Panc1 (cell line): ENCODE measurements at places on chromosomes 13 and 19.

GRCh38 chr19:36449059-36449670 lies 30.7 kb upstream of the ZFP82 start:
- no peak for DNase-seq

DNA sequence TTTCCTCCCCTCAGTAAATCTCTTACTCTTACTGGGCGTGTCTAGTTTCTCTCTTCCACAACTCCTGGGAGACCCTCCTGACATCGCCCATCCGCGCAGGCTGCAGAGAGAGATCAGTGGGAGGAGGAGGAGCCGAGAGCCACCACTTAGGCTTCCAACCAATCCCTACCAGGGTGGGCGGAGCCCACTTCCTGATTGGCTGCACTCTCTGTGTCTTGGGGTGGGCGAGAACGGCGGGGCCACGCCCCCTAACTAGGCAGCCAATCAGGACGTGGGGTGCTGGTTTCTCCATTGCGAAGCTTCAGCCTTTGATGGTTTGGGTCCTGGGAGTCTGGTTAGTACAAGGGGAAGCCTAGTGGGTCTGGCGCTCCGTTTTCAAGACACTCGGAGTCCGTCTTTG lies at the start of gene PMIS2:
Gene PMIS2, plus strand, starts transcription at position 326 of the 400 bp plus-strand sequence. CDS start 87 bp downstream, outside the sequence.
- no peak for DNase-seq

GRCh38 chr13:20686167-20686566 lies 17.3 kb upstream of the IL17D start:
- DNase-seq: no peak

DNA sequence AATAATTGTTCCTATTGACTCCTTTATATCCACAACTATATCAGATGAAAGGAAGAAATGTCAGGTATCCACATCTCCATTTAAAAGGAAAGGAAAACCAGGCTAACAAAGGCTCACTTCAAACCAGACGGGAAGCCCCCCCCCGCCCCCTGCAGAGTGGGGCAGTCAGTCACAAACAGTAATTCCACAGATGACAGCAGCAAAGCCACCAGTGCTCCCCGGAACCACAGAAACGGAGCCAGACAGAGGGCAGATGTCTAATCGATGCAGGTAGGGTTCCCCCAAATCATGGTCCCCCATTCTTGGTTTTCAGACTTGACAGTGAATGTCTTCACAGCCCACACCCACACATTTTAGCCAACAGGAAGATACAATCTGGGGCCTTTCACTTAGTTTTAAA lies 100.8 kb downstream of the STK24 start:
- DNase-seq: no peak

DNA sequence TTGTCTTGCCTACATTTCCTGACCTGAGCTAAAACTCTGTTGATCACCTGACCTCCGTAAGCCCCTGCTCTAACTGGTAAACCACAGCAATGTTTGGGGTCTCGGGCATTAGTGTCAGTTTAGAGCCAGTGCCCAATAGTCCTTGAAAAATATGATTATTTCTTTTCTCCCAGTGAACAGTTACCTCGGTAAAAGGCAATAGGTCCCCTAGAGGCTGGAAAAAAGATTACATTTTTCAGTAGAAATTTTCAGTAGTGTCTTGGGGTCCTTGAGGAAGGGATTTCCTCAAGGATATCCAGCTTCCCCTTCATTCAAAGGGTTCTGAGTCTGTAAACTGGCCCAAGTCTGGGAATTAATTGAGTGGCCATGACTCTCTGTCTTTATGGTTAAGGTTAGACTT lies 177.5 kb downstream of the SLC7A1 start:
- no peak for DNase-seq

DNA sequence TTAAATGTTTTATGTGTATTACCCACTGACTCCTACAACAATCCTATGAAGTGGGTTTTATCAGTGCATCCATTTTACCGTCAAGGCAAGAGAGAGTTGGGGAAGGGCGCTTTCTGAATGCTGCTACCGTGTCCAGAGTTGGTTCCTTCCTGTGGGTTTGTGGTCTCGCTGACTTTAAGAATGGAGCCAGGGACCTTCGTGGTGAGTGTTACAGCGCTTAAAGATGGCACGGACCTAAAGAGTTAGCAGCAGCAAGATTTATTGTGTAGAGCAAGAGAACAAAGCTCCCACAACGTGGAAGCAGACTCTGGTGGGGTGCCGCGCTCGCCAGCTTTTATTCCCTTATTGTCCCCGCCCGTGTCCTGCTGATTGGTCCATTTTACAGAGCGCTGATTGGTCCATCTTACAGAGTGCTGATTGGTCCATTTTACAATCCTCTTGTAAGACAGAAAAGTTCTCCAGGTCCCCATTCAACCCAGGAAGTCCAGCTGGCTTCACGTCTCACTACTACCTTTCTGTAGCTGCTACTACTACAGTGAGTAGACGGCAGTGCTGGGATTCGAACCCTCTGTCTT lies 6.1 kb downstream of the OSCAR start:
- no peak for DNase-seq

GRCh38 chr13:28584873-28585381 lies 74.0 kb upstream of the POMP start:
- no peak for DNase-seq

- DNase-seq: no peak
Observed at GRCh38 chr19:49497047-49497788, 984 bp downstream of the RPS11 start.

- DNase-seq: no peak
Observed at GRCh38 chr19:39738814-39739213, 985 bp upstream of the CLC start.

GRCh38 chr19:38912600-38913514 lies 871 bp upstream of the CCER2 start:
- DNase-seq: no peak

GRCh38 chr13:79874396-79875360 lies 393.7 kb downstream of the NDFIP2 start:
- DNase-seq: no peak

DNA sequence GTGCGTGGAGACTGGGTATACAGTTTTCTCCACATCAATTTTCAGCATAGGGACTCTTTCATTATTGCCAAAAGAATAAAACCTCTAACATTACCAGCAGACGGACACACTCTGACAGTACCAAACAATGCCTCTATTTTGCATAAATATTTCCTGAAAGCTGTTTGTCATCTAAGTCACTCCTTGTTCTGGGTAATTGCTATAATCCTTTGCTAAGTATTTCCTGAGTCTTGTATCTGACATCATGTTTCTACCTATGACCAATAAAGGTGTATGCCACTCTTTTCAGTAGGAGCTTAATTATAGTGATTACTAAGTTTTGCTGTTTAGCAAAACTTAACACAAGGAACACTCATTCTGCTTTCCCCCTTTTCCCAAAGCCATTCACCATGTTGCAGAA lies 886.5 kb downstream of the SLITRK6 start:
- DNase-seq: no peak

DNA sequence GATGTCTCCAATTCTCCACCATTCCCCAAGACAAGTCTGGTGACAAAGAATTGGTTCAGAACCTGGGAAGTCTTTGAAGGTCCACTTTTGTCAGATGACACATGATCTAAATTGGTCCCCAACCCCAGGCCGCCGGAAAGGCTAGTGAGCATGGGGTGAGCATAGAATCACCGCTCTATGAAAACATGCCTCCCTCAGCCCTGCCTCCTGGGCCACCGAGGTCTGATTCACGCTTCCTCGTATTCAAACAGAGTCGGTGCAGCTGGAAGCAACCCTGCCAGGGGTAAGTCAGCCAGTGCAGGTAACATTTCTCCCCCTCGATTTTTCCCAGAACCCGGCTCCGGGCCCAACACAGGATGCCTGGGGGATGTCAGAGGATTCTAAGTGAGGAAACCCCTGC lies 33.9 kb upstream of the KLF2 start:
- no peak for DNase-seq

- DNase-seq: no peak
Observed at GRCh38 chr19:38422438-38422837, 3.6 kb downstream of the RASGRP4 start.

DNA sequence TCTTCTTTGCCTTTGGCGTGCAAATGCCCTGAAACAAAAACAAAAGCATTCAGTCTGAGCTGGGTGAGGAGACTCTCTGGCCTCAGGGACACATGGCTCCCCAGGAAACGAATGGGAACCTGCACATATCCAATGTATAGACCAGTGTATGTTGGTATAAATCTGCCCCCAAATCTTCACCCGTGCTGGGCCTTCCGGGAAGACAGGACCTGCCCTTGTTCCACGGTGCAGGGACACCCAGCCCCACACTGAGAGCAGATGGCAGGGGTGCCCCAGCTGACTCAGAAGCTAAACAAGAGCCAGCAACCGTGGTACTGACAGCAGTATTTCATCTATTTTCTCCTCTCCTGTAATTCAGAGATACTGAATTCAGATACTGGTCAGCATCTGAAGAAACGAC lies 42.4 kb downstream of the CARS2 start:
- no peak for DNase-seq

DNA sequence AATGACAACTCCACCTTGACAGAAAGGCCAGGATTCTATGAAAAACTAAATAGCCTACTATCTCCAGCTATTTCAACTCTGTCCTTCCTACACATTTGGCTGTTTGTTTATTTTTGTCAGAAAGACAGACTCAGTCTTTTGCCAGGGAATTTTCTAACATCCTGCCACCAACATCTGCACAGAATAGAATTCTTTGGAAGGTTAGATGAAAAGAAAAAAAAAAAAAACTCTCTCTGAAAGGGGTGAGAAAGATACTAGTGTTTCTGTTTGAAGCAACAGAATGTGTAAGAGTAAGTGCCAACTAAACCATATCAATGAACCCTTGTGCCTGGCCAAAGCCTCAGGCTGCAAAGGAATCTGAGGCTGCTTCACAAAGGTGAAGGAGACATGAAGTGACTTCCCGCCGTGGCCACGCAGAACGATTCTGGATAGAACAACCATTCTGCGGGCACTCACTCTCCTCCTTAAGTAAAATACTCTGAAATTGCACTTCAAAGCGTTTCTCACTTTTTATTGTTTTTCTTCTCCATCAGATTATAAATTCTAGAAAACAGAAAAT lies 498.2 kb downstream of the IRS2 start:
- no peak for DNase-seq

- no peak for DNase-seq
Observed at GRCh38 chr19:38046254-38047048, 139.4 kb downstream of the SIPA1L3 start.

GRCh38 chr13:108597943-108598342 lies 31.5 kb upstream of the MYO16 start:
- DNase-seq: no peak

- DNase-seq: no peak
Observed at GRCh38 chr13:114341003-114341777, 26.9 kb downstream of the CHAMP1 start.

GRCh38 chr19:43476606-43477005 lies 11.2 kb upstream of the LYPD3 start:
- no peak for DNase-seq

- no peak for DNase-seq
Observed at GRCh38 chr19:7853770-7854128, 20.4 kb downstream of the PRR36 start.

GRCh38 chr19:34838753-34839431 lies 65.9 kb upstream of the ZNF599 start:
- DNase-seq: no peak

GRCh38 chr19:9727644-9728043 lies 40.9 kb downstream of the ZNF846 start:
- DNase-seq: no peak

- no peak for DNase-seq
Observed at GRCh38 chr19:55252760-55253663, 5.8 kb downstream of the PPP6R1 start.

DNA sequence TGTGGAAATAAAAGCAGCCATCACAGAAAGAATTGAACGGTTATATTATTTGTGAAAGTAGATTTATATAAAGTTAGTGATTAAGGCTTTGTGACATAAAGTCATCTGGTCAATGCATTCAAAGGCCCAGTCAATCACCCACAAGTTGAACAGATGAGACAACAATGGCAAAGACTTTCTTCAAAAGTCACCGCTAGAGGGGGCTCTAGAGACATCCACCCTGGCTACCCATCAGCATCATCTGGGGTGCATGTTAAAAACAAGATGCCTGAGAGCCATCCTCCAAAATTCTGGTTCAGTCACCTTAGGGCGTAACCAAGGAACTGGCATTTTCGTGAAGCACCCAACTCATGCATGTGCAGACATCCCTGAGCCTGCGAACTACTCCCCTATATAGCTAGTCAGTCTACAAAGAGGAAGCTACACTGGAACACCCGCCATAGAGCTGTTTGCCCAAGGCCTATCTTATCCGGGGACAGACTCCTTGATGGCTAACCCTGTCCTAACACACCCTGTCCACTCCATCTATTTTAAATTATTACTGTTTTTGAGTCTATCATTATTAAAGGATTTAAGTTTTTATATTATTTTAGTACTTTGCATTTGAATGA lies 970.5 kb downstream of the UQCRFS1 start:
- DNase-seq: no peak

GRCh38 chr19:48529156-48529555 lies 17.5 kb upstream of the LMTK3 start:
- no peak for DNase-seq

- DNase-seq: no peak
Observed at GRCh38 chr19:41695745-41696144, 7.7 kb upstream of the CEACAM7 start.

DNA sequence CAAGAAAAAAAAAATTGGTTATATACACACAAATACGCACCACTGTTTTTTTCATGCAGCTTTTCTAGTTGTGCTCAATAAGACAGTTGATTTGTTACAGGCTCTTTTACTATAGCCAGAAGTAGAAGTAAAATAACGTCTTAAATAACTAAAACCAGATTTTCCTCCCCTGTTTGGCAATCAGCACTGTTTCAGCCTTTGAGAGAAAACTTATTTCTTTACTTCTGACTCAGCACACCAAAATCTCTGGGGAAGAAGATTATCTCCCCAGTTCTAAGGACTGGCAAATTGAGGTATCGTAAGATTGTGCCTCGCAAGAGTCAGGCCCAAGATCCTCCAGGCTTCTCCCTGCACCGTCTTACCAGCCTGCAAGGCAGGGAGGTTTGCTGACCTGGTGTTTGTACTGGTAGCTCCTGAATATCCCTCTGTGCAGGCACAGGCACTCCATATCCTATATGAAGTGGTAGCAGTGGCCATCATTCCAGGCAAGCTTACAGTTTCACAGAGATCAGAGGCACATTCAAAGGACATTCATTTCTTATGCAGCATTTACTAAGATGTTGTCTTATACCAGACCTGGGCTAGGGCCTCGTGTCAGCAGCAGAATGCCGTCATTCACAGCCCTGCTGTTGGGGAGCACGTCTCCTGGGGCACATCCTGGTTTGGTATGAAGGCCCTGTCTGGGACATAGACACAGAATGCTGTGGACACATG lies 268.2 kb downstream of the ZNF536 start:
- no peak for DNase-seq

DNA sequence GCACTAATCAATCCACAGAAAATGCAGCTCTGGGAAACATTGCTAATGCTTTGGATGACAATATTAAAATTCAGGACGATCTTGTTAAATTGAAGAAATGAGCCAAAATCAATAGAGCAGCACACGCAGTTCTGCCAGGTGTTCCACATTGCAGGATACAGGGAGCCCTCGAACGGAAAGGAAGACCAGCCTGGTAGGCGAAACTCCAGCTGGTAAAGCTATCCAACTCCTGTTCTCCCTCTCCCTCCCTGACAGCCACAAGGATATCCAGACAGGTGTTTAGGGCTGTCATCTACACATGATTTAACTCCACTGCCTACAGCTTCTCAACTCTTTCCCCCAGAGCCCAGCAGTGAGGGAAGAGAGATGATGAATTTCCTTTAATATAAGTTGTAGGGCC lies 67.7 kb downstream of the EPSTI1 start:
- no peak for DNase-seq
